Inflammatory macrophage treated with lipopolysaccharide for 4 hours (primary cell): ENCODE measurements at places on chromosomes 3 and 15.

- peak; percentile 69 for DNase-seq
These were observed 4.2 kb downstream of the PLSCR1 start for GRCh38 chr3:146540236-146540635.

GRCh38 chr3:153171256-153171655 is 9.2 kb downstream of the RAP2B start:
- DNase-seq: no peak

DNA sequence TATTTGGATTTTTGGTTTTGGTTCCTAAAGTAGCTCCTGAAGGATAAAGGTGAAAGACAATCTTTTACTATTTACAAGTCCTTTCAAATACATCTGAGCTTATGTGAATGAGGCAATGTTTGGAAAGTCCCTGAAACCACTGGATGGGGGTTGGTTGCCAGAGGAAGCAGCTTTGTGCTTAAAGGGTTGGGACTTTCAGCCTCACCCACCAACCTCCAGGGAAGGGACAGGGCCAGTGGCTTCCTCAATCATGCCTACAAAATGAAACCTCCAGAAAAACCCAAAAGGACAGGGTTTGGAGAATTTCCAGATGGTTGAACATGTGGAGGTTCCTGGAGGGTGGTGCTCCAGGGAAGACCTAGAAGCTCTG is 20.9 kb upstream of the ABHD17C start:
- DNase-seq: peak; percentile 83

DNA sequence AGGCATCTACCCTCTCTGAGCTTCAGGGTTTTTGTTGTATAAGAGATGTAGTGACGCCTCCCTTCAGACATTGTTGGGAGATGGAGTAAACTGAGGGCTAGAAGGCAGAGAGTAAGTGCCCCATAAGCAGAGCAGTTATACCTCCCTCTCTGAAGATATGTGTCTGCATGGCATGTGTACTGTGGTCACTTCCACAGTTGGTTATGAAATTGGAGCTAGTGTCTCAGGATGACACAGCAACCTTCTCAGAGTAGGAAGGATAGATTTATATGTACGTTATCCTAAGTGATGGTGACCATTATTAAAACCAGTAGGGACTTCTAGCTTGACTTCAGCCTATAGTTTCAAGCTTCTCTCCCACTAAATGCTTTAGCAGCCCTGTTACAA is 17.9 kb downstream of the PXK start:
- peak; percentile 77 for DNase-seq

GRCh38 chr3:72889310-72890165 is 1.7 kb downstream of the GXYLT2 start:
- DNase-seq: no peak

DNA sequence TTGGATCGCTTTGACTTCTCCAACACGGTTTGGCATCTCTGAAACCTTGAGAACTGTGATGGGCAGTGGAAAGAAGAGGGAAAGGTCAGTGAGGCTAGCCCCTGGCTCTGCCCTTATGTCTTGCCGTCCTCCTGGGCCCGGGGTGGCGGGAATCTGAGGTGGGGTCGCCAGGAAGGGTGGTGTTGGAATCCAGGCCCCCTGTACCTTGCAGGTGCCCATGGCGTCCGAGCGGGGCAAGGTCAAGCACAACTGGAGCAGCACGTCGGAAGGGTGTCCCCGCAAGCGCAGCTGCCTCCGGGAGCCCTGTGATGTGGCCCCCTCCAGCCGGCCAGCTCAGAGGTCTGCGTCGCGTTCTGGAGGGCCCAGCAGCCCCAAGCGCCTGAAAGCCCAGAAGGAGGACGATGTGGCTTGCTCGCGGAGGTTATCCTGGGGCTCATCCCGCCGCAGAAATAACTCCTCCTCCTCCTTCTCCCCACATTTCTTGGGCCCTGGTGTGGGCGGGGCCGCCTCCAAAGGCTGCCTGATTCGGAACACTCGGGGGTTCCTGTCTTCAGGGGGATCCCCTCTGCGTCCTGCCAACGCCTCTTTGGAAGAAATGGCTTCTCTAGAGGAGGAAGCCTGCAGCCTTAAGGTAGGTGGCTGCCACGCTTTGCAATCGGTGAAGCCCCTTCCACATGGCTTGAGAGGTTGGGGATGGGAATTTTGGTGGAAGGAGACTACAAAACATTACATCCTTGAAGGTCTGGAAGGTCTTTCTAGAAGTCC is 907 bp downstream of the TATDN2 start:
- DNase-seq: peak; percentile 56

- DNase-seq: peak; percentile 84
These were observed 218.6 kb downstream of the TBC1D2B start for GRCh38 chr15:77858792-77859490.

GRCh38 chr15:80072285-80072994 is 13.0 kb downstream of the ZFAND6 start:
- DNase-seq: peak; percentile 82

- DNase-seq: peak; percentile 95
These were observed 19.9 kb upstream of the TATDN2 start for GRCh38 chr3:10228248-10228950.

- no peak for DNase-seq
These were observed 12.4 kb downstream of the AMIGO3 start for GRCh38 chr3:49707113-49707480.

- peak; percentile 66 for DNase-seq
These were observed 59.1 kb downstream of the ATP8B4 start for GRCh38 chr15:50059883-50060282.

- DNase-seq: no peak
These were observed 99.1 kb downstream of the SSR3 start for GRCh38 chr3:156455839-156456238.

- no peak for DNase-seq
These were observed 16.6 kb upstream of the SEC13 start for GRCh38 chr3:10337323-10338163.

GRCh38 chr15:53875139-53875538 is 103.1 kb upstream of the UNC13C start:
- DNase-seq: no peak

GRCh38 chr3:97835761-97836160 is 13.9 kb downstream of the CRYBG3 start:
- DNase-seq: no peak

DNA sequence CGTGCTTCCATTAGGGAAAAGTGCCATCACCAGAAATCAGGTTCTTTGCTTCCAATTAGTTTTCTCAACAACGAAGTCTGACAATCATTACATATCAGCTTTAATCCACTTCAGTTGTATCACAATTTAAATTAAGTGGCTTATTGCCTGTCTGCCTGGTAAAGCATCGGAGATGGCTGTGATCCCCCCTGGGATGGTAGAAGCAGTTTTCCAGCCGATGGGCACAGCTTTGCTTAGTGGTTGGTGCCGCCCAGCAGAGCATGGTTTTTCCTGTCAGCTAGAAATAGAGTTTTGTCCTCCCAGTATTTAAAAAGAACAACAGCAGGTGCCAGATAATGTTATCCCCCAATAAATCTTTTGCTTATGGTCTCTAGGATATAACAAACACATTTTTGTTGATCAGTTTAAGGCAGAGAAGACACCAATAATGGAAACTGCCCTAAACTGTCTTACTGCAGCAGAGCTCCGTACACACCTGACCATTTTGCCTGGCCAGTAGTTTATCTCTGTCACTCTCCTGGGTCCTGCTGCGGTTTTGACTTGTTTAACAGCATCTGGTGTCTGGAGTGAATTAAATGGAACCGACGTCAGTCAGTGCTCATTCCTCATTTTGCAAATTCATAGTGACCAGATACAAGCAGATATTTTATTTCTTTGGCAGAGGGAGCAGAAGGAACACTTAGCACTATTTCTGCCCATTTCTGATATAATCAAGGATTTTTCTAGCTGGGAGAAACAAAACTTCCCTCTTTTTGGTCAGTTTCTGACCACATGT is 79.1 kb downstream of the SLC49A4 start:
- no peak for DNase-seq

DNA sequence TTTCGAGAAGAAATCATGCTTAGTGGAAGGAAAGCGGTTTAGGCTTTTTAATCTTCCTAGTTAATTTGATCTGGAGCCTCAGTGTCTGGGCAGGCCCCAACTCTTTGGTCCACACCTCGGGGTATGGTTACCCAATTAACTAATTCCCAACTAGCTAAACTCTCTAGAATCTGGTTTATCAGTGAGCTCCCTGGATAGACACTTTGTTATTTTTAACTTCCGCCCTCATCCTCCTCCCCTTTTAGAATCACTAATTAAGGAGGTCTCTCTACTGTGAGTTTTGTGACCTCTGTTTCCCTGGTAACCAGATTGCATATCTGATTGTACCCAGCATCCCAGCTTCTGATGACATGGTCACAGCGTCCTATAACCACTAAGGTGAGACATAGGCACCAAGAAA is 112.2 kb downstream of the RARB start:
- DNase-seq: no peak

DNA sequence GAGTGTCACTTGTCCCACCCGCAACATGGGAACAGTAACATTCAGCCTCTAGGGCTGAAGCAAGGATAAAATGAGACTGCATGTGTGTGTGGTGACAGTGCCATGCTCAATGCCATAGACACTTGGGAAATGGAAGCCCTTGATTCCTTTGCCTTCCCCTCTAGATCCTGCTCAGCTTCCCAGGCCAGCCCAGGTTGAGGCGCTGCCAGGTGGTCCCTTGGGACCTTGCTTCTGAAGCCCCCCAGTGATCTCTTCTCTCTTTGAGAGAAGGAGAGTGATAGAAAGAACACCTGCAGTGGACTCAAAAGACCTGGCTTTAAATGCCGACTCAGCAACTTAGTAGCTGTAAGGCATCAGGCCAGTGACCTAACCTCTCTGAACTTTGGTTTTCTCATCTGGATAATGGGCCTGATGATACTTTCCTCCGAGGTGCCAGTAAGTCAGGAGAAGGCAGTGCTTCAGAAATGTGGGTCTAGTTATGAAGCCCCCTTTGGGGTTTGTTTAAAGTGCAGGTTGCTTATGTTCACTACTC is 144.5 kb downstream of the RPLP1 start:
- DNase-seq: no peak

GRCh38 chr15:52213206-52213605 is 22.0 kb upstream of the GNB5 start:
- no peak for DNase-seq

DNA sequence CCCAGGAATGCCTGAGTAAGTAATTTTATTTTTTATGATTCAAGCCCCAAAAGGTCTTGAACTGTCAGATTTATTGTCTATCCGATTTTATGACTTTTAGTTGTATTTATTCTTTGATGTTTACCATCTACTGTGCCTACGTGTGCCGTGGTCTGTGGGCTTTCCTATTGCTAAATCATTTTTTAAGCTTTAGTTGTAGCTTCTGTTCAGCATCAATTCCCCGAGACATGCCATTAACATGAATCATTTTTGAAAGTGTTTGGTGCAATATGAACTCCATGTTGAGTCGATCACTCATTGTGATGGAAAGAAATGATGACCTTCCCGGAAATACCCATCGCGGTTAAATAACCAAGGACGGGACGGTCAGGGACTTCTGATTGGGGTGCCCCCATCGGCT is 268.7 kb upstream of the THRB start:
- no peak for DNase-seq

GRCh38 chr15:52483707-52484106 is 45.0 kb downstream of the MYO5A start:
- peak; percentile 72 for DNase-seq

- no peak for DNase-seq
These were observed 42.4 kb downstream of the GABPB1 start for GRCh38 chr15:50312636-50313035.

GRCh38 chr15:74776821-74777768 is 4.8 kb upstream of the CSK start:
- DNase-seq: peak; percentile 90

- DNase-seq: no peak
These were observed 30.5 kb downstream of the TMEM44 start for GRCh38 chr3:194602669-194603171.

DNA sequence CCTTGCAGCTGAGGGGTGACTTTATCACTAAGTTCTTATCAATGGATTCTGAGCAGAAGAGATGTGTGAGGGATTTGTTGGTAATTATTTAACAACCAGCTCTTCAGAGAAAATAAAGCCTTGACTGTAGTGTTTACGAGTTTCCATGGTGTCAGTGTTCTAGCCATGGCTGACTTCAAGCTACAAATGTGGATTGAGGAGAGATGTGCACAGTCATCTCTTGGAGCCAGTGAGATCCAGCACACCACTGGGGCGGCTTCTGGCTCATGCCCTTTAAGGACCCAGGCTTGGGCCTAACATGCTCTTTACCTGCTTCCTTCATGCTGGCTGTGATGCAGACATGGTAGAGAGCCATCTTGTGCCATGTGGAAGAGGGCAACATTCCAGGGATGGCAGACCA is 145.6 kb upstream of the MRPS22 start:
- DNase-seq: no peak

DNA sequence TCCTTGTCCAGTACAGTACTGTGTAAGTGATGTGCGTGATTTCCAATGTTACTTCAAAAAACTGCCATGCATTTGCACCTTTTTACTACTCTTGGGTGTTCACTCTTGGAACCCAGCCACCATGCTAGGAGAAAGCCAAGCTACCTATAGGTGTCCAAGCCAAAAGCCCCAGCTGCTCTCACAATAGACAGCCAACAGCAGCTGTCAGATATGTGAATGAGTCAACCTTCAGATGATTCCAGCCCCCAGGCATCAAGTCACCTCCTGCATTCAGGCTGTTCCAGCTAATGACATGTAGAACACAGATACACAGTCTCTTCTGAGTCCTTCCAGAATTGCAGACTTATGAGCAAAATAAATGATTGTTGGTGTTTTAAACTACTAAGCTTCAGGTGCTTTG is 417.7 kb upstream of the TGFBR2 start:
- DNase-seq: no peak

- peak; percentile 88 for DNase-seq
These were observed 2.8 kb downstream of the ABHD2 start for GRCh38 chr15:89090791-89091626.

DNA sequence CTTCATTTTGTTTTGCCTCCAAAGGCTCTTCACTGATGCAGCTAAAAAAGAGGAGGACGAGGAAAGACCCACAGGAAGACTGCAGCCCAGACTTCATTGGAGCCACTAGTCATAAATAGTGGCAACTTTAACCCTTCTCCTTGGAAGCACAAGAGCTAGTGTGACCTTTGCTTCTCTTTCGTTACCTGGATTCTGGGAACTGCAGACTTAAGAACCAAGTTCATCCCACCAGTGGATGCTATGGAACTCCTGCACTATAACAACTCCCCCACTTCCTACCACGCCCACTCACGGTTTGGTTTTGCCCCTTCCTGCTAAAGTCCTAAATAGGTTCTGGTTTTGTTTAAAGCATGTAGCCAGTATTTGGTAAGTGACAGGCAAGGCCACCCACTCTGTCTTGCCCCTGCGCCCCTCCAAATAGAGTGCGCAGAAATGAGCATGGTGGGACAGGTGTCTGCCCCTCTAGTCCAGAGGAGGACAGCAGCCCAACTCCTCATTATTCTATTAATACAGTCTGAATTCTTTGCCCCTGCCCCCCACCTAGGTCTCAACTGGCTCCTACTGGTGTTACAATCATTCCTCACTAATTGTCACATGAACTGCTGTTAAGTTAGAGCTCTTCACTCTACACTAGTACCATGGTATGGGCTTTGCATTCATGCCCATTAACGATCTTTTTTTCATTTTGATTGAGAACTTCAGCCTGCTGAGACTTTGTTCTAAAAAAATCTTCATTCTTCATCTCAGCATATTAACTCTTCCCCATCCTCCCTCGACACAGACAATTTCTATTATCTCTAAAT is 504.6 kb downstream of the FOXP1 start:
- DNase-seq: no peak

- peak; percentile 47 for DNase-seq
These were observed 72.5 kb downstream of the OPA1 start for GRCh38 chr3:193665370-193665989.

GRCh38 chr3:133935843-133936769 is 40.4 kb upstream of the RAB6B start:
- DNase-seq: no peak
